ENCODE measurements at places on chromosomes 2 and 18.

DNA sequence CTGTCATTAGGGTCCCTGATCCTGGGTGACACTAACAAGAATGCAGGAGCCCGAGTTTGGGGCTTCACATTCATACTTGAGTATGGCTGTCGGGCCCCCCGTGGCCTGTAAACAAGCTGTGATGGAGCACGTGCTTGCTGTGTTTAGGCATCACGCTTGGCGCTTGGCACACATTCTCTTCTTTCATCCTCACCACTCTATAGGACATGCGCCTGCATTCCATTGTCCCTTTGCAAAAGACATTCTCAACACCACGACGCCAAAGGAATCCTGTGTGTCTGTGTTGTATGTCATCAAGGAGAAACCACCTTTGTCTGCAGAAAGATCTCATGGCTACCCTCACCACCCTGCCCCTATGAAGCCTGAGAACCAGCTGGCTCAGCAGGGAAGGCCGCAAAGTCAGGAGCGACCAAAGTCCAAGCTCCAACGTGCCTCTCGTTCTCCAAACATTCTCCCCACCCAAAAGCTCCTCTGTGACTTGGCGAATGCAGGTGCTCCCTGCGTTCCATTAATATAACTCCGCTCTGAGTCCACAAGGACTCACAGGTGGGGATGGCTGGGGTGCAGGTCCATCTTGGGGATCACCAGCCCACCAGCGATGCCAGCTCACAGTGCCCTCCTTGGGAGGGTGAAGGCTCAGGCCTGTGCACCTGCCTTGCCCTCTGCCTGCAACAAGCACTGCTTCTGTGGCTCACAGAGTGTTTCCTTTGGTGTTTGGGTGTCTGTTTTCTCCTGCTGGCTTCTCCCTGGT lies 6.2 kb upstream of the PER2 start:
- no peak for DNase-seq

- peak; percentile 26 for DNase-seq
Observed at GRCh38 chr2:120682654-120683053, 53.0 kb upstream of the GLI2 start.

- no peak for DNase-seq
Observed at GRCh38 chr2:239913636-239914417, 111.3 kb downstream of the NDUFA10 start.

DNA sequence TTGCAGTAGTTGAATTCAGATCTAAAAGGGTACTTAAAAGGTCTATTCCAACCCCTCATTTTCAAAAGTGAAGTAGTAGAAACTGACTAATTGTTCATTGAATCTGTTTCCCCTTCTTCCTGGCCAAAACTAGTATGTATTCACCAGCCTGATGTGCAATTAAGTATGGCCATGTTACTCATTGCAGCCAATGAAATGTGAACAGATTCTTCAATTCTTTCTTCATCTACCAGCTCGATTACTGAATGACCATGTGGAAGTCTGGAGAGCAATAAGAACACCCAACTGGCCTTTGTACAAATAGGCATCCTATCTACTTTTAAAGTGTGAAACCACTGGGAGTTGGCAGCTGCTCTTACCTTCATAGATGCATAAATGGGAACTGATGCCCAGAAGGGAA lies 449.0 kb upstream of the ID2 start:
- DNase-seq = no peak

DNA sequence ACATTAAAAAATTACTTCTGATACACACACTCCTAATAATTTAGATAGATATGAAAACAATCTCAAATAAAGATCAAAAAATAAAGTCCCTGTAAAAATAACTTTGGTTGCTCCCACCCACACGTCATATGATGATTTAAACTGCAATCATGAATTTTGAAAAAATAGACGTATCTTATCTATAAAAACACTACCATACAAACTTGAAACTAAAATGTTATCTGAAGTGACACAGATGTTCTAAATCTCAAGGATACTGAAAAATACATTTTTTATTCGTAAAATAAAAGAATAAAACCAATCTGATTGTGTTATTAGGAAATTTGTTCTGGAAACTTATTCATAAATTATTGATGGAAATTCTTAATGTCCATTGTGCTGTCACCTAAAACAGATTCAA lies 8.1 kb upstream of the BOLA3 start:
- no peak for DNase-seq
